ENCODE measurements at places on chromosomes 11 and 22.

DNA sequence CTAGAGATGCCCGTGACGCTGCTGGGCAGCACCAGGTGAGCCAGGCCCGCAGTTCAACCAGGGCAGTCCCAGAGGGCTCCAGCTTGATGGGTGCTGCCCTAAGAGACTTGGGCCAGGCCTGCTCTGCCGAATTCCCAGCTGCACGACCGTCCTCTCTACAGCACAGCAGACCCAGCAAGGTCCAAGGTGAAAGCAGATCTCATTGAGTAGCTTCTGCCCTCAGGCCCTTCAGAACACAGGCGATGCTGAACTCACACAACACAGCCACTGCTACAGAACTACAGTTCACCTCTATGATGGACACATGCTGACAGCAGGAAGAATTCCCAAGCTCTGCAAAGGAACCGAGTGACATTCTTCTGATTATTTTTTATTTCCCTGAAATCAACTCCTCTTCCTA is 81.6 kb downstream of the MICAL3 start:
- DNase-seq: no peak

DNA sequence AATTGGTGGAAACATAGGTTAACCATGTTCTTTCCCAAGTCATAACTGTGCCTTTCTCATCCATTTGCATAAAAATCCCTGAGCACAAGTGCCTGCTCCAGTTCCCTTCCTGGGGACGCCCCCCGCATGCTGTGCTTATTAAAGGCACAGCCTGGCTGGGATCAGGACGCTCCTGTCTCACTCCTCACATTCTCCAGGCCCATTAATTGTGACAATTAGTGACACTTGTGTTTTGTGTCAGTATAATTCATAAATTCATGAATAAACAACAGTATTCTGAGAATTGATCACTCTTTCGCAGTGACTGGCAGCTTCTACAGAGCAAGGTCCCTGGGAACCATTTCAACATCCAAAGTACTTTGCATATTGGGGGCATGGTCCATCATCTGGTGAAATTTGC is 1354.4 kb downstream of the TBC1D22A start:
- no peak for DNase-seq

DNA sequence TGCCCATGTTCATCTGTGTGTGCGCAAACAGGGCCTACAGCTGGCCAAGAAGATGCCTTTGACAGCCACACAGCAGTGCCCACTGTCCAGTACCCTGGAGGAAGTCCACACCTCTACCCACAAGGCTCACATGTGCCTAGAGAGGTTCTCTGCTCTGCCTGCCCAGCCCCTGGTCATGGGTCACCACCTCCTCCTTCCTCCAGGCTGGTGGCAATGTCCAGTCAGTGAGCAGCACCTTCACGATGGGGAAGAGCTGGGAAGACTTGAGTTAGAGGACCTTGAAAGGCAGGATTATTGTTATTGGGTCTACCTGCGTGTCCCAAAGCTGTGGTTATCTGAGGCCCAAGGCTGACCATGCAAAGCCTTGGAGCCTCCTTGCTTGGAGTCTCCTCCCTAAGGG is 28.4 kb upstream of the TTC12 start:
- DNase-seq: no peak

DNA sequence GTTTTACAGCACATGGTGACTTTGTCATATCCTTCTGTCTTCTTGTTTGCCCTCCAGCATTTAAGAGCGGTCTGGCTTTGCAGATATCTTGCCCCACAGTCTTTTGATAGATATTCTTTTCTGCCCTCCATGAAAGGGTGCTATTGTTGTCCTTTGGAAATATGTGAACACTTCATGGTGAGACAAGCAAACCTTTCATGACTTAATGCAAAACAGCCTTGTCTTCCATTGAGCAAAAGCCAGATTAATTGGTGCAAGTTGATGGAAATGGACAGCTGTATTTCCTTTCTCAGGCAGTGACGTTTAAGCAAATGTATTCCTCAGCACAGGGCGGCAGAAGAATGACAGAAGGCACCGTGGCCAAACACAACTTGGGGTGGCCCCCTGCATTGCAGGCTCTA is 4.4 kb downstream of the DCPS start:
- DNase-seq: no peak

DNA sequence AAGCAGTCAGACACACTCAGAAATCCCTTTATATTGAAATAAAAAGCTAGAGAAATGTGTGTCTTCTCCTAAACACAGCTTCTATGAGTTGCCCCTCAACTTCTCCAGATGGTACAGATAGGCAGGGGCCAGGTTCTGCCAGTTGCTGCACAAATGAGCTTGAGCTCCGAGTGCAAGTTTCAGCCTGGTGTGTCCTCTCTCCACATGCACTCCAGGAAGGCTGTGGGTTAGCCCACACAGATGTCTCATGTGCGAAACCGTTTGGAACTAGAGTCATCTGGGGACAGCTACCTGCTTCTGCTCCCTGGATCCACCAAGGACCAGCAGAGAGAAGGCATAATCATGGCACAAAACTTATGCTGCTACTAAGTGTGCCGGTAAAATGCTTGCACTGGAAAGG is 812.6 kb downstream of the OPCML start:
- no peak for DNase-seq

DNA sequence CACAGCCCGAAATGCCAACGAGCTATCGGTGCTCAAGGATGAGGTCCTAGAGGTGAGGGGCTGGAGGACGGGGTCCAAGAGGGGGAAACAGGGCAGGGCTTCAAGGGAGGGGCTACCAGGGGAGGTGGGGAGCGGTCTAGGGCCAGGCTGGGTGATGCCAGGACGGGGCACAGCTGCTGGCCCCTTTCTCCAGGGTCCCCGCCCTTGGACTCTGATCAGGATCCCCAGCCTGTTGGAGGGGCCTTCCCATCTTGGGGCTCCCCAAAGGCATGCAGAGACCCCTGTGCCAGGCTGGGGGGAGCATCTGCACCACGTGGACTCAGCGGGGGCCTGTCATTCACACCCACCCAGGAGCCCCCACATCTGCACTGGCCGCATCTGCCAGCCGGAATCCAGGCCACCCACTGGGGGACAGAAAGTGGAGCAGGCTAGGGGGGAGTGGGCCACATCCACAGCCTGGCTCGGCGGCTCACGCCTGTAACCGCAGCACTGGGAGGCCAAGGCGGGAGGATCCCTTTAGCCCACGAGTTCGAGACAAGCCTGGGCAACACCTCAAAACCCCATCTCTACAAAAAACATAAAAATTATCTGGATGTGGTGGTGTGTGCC is 18.9 kb downstream of the EPS8L2 start:
- DNase-seq: no peak

GRCh38 chr22:47307822-47308221 is 545.4 kb downstream of the TBC1D22A start:
- DNase-seq: no peak

DNA sequence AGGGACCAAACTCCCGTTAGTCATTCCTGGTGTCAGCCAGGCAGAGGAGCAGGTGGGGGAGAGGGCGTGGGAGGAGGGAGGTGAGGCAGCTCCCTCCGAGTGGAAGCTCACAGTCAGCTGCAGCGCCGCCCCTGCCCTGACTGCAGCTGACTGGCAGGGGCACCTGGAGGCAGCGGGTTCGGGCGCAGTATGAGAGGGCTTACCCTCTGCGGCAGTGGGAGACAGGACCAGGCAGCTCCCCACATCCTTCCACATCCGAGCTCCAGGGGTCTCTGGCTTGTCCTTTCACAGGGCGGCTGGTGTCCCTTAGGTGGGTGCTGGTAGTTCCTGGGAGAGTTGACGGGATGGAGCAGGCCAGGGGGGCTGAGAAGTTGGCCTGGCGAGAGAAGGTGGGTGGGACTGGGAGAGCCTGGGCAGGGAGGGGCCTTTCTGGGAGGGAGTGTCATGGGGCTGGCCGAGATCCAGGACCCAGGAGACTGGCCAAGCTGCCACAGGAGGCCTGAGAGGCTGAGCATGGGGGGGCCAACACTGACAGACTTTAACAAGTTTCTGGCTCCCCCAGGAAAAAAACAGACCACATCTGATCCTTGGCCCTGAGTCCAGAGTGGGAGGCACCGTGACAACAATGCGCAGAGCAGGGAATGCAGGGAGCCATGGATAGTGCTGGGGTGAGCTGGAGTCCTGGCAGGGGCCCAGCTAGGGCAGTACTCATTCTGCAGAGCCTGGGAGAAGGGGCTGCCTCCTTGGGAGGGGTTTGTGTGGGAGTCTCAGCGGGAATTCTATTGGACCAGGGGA is 4.9 kb downstream of the ADORA2A start:
- peak; percentile 63 for DNase-seq

DNA sequence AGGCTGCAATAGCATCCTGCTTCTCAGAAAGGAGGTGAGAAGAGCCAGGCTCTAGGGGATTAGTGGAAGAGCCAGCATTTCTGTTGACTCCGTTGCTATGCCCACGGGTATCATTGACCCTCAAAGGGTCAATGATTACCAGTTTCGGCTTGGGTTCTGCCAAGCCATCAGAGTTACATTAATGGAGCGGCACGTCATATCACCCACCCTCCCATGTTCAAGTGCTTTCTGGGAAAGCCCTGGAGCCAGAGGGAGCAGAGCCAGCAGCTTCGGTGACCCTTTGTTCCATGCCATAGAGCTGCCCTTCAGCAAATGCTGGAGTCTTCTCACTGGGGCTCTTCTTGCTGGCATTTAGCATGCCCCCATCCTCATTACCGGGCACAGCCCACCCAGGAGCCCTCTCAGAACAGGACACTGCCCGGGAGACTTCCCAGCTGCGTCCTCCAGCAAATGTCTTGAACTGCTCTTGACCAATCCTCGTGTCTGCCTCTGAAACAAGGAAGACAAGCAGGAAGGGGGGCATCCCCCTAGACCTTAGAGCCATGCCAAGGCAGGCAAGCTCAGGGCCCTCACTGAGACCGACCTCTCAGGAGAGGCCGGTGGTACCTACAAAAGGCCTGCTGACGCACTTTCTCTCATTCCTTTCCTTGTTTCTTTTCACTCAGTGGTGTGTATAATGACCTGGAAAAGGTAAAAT is 14.6 kb downstream of the KCNJ1 start:
- peak; percentile 1 for DNase-seq

DNA sequence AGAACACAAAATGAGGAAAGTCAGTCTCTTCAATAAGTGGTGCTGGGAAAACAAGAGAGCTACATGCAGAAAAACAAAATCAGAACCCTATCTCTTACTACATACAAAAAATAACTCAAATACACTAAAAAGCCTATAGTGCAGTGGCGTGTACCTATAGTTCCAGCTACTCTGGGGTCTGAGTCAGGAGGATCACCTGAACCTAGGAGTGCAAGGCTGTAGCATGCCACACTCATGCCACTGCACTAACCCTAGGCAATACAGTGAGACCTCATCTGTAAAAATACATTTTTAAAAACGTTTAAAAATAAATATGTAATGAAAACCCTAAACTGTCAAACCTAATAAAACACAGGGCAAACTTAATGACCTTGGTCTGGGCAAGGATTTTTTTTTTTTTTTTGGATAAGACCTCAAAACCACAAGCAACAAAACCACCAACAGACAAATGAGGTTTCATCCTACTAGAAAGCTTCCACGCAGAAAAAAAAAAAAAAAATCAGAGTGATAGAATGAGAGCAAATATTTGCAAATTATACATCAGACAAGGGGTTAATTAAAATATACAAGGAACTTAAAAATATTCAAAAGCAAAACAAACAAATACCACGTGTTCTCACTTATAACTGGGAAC is 35.2 kb downstream of the XKR3 start:
- DNase-seq: no peak

GRCh38 chr22:18085188-18085587 is 7.4 kb downstream of the PEX26 start:
- DNase-seq: no peak

DNA sequence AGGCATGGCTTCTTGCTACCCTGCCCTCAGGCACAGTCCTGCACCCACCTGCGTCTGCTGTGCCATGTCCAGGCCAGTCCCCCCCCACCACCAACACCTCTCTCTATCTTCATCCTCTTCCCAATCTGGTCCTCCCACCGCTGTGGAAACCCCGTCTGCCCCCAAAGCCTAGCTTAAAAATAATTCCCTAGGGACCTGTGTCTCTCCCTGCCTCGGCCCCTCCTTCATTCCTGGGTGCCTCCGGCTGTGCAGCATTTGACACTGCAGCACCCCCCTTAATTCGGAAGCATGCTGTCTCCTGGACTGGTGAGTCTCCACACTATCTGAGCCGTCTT is 2.5 kb upstream of the ASCL2 start:
- no peak for DNase-seq

All from activated T-cell treated with anti-CD3 and anti-CD28 coated beads, Interleukin-2, amount 50 U/mL, for 48 hours (primary cell).